ENCODE measurements at places on chromosomes 7 and 10. TPM values are rescaled to one million over a fixed set of nuclear protein-coding genes. Genes with fewer than 3 reads are reported as not detected.

KLLN gene
- total RNA-seq = 0.16 TPM

PTTG1IP2 gene
- not detected for total RNA-seq

SUN3 gene
- not detected for total RNA-seq

INHBA gene
- total RNA-seq = 2.6 TPM

Data from bladder microvascular endothelial cell (primary cell).